ENCODE measurements at places on chromosomes 12 and 14. TPM values are rescaled to one million over a fixed set of nuclear protein-coding genes. Genes with fewer than 3 reads are reported as not detected.

The SLC25A47 gene
- polyA plus RNA-seq = 0.05 TPM

The DPPA3 gene
- 0.05 TPM for polyA plus RNA-seq

The MORN3 gene
- polyA plus RNA-seq = 1.5 TPM

The MIPOL1 gene
- 10.0 TPM for polyA plus RNA-seq

The TMEM132D gene
- 0.90 TPM for polyA plus RNA-seq

The GLIPR1L1 gene
- 0.27 TPM for polyA plus RNA-seq

All from right renal pelvis (tissue), 4 donors.